ENCODE measurements at places on chromosomes 5 and 9.

DNA sequence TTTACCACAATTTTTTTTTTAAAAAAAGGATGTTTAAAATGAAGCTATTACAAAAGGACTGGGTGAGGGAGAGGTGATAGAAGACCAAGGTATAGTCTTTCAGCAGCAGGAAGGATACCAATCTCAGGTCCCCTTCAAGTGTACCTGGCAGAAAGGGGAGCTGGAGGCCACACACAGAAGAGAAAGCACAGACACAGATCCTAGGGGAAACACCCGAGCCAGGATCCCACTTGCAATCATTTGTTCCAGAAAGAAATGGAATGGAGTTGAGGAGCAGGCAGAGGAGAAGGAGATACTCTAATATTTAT, 5.6 kb downstream of the GNPDA1 start:
- no peak for DNase-seq

- no peak for DNase-seq
Observed at GRCh38 chr9:131138676-131139075, 13.3 kb downstream of the NUP214 start.

GRCh38 chr5:75847561-75848021, 130.4 kb upstream of the POC5 start:
- DNase-seq: no peak

DNA sequence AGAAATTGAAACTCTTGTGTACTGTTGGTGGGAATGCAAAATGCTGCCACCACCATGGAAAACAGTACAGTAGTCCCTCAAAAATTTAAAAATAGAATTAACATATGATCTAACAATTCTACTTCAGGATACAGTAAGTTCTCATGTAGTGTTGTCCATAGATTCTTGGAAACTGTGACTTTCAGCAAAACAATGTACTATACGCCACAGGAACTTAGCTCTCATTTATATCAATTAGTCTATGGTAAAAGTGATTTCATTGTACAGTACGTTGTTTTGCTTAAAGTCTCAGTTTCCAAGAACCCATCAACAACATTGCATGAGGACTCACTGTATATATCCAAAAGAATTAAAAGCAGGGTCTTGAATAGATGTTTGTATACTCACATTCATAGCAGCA, 233.5 kb upstream of the GAS1 start:
- DNase-seq: no peak

- no peak for DNase-seq
Observed at GRCh38 chr5:155091063-155091648, 77.6 kb downstream of the KIF4B start.

- no peak for DNase-seq
Observed at GRCh38 chr9:76185432-76185831, 208.8 kb downstream of the RFK start.

DNA sequence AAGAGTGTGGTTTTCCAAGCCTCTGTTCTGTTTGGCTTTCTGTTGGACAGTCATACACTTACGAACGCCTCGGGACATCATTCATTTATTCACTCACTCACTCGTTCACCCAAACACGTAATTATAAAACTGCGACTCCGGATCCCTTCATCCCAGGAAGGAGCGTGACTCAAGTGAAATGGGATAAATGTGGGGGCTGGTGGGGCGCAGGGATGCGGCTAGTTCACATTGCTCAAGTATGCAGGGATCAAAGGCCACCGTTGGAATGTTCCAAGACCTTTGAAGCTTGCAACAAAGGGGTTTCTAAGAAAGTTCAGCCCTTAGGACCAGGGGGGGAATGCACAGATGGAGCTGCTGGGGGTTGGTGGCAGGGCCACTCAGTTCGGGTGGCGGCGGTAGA, 64.2 kb downstream of the CFAP77 start:
- DNase-seq: no peak

DNA sequence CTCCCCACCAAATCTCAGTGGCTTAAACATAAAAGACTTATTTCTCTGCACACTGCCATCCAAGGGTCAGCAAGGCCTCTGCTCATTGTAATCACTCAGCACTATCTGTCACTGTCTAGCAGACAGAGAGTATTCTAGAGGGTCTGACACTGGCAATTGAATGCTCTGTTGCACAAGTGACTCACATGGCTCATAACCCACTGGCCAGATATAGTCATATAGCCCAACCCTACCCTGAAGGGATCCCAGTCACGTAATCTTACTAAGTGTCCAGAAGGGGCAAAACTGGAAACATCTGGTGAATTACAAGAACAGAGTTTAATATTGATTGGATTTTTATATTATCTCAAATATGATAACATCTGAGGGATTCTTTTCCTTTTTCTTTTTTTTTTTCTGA, 80.7 kb downstream of the TSSK1B start:
- DNase-seq: no peak

GRCh38 chr5:120394259-120394658, 69.8 kb upstream of the PRR16 start:
- DNase-seq: no peak

- no peak for DNase-seq
Observed at GRCh38 chr9:126953041-126953809, 38.6 kb downstream of the RALGPS1 start.

- DNase-seq: no peak
Observed at GRCh38 chr9:21684831-21685362, 117.5 kb upstream of the MTAP start.

GRCh38 chr9:87278971-87279733, 218.5 kb upstream of the DAPK1 start:
- no peak for DNase-seq

DNA sequence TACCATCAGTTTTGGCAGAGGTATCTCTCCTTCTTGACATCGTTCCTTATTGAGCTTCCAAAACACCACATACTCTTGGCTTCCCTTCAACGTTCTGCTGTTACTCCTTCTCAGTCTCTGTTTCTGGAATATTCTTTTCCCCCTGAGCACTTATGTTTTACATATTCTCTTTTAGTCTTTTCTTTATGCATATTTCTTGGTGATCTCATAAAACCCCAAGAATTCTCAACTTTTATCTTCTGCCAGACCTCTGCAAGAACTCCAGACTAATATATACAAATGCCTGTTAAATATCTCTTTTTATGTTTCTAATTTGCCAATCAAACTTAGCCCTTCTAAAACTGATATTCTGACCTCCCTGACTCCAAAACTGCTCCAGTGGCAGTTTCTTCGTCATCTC, 453.4 kb upstream of the CTNND2 start:
- no peak for DNase-seq

DNA sequence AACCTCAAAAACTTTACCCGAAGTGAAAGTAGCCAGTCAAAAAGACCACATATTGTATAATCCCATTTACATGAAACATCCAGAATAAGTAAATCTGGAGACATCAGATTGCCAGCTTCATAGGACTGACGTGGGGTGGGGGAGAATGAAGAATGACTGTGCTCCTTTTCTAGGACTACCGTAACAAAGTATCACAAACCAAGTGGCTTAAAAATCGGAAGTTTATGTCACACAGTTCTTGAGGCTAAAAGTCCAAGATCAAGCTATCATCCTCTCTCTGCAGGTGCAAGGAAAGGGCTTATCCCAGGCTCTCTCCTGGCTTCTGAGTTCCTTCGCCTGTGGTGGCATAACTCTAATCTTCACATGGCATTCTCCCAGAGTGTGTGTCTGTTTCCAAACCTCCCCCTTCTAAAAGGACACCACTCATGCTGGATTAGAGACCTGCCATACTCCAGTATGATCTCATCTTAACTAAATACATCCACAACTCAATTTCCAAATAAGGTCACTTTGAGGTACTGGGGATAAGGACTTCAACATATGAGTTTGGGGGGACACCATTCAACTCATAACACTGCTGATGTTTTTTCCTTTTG, 25.5 kb downstream of the ADAM19 start:
- DNase-seq: no peak

- no peak for DNase-seq
Observed at GRCh38 chr9:137273611-137274320, 3.8 kb upstream of the TOR4A start.

GRCh38 chr5:111201705-111202104, 22.5 kb upstream of the CAMK4 start:
- DNase-seq: no peak

DNA sequence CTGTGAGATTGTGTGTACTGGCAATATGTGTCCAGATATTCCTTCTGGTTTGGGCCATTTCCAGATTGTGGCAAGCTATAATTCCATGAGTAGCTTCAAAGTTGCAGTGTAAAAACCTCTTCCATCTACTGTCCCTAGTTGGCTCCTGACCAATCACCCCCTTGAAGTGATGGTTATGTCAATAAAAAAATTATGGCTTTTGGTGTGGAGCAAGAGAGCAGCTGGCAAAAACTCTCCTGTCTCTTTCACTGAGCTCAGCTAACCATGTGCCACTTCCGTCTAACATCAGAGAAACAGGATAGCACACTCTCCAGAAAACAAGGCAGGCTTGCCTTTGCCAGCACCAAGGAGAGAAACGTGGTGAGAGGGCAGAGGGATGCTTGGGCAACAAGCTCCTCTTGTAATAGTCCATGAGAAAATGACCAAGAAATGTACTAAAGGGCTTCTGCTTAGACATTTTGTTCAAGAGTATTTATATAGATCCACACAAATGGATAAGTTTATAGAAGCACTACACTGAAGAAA, 914.4 kb upstream of the SEMA6A start:
- no peak for DNase-seq

- peak; percentile 13 for DNase-seq
Observed at GRCh38 chr5:133944263-133945185, 23.9 kb downstream of the C5orf15 start.
